ENCODE measurements at places on chromosomes 12 and 14.

- no peak for DNase-seq
Measured at GRCh38 chr12:47039079-47039478, 40.3 kb upstream of the PCED1B start.

GRCh38 chr14:101861464-101861863 lies 100.0 kb downstream of the PPP2R5C start:
- no peak for DNase-seq

DNA sequence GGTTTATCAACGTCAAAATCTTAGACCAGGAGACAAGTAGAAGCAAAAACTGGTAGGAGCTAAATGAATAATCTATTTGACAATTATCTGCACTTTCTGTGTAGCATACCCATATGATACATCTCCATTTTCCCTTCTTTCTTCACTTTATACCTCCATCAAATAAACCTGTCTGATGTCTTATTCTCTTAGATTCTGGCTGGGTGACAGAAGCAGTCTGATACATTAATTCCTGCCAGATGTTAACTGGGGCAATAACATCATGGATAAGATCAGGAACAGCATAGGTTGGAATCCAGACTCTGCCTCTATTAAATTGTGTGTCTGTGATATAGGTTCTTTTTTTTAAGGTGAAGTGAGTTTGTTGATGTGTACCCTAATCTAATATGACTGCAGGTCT lies 11.7 kb upstream of the RERG start:
- no peak for DNase-seq

GRCh38 chr14:34220921-34221320 lies 241.1 kb downstream of the SPTSSA start:
- no peak for DNase-seq

DNA sequence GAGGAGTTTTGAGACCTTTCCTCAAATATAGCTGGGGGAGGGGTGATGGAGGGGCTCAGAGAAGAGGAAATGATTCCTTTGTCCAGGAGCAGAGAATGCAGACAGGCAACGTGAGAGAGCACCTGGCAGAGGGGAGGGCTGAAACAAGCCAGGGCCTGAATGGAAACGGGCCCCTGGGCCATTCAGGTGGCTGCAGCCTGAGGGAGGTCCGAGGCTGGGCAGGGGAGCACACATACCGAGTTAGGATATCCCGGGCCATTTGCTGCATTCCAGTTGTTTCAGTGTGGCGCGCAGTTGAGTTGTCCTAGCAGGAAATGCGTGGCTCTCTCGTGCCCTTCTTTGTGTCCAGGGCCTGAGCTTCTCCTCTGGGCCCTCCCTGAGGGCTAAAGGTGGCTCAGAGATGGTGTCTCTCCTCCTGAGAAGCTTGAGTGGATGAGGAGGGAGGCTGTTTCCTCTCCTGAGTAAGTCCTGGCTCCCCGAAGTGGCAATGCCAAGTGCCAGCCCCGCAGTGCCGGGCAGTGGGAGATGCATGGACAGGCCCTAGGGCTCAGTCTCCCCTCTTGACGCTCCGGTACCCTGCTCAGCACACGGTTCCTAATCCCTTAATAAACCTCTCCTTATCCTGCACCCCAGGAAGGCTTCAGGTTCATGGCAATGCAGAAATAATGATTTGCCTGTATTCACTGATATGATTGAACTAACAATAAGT lies 85.5 kb upstream of the VRK1 start:
- DNase-seq = no peak

- DNase-seq = no peak
Measured at GRCh38 chr12:26805401-26805971, 27.5 kb downstream of the ITPR2 start.

- DNase-seq = no peak
Measured at GRCh38 chr14:21185491-21185890, 29.6 kb upstream of the OR5AU1 start.

- DNase-seq = no peak
Measured at GRCh38 chr14:36091096-36091495, 85.4 kb downstream of the PTCSC3 start.

GRCh38 chr12:53603804-53604203 lies 22.4 kb downstream of the ATF7 start:
- no peak for DNase-seq

GRCh38 chr14:96400495-96400894 lies 8.6 kb downstream of the AK7 start:
- no peak for DNase-seq

DNA sequence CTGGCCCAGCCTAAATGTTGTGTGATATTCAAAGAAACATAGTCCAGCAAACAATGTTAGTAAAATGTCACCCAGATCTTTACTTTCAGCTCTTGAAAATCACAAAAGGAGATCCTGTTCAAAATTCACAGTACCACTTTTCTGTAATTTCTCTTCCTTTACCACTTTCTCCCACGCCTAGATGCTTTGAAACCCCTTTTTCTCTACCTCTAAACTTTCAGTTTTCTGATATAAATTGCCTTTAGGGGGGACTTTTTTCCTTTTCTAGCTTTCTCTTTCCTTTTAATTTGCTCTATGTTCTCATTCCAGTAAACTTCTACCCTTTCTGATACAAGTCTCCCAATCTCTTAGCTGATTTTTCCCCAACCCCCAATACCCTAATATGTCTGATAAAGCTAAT lies 101.8 kb downstream of the LMO3 start:
- no peak for DNase-seq

DNA sequence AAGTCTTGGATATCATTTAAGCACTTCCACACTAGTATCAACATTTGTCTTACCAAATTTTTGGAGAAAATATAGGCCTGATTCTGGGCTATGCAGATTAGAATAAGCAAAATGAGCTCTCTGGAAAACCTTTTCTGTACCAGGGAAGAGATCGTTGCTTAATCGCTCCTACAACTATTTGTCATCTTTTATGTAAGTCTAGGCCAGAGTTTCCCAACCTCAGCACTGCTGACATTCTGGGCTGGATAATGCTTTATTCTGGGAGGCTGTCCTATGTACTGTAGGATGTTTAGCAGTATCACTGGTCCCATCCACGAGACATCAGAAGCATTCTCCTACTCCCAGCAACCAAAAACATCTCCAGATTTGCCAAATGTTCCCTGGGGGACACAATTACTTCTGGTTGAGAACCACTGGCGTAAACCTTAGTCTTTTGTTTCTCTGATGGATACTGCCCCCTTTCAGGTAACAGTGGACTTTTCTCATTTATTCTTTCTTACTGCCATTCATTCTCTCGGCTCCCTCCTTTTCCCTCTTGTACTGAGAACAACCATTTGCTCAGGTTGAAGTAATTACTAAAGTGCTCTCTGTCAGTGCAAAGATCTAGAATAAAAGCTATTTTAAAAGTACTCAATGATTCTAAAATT lies 316.9 kb upstream of the E2F7 start:
- DNase-seq = no peak

GRCh38 chr12:46386877-46387629 lies 14.5 kb upstream of the SLC38A2 start:
- no peak for DNase-seq

DNA sequence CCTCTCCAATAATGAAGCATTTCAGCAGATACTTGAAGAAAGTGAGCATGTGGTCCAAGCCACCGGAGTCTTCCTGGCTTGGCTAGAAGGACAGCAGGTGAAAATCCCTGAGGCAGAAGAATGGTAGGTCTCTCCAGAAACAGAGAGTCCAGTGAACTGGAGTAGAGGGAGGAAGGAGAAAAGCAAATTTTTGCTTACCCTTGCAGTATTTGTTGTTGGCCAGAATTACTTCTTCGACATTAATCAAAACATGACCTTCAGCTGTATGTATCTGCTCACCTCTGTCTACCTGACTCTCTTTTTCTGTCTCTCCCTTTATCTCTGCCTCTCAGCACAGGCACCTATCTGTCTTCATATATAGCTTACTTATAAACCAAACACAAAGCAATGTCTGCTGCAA lies 208.9 kb downstream of the SYT1 start:
- no peak for DNase-seq

DNA sequence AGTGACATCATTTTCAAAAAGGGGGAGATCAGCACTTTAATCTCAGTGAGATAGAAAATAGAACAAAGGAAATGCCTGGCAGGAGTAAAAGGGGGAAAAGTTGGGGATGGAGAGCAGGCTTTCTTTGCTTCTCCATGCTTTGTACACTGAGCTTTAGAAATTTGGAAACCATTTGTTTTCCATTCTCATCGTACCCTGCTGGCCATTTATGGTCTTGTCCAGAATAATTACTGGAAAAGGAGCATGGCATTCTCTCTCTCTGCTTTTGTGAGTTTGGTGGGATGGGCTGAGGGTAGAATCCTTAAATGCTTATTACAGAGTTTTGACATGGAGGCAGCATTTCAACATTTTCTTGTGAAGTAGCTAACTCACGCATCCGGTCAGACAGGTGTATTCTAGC lies 104.4 kb upstream of the FLRT2 start:
- DNase-seq = no peak

- DNase-seq = no peak
Measured at GRCh38 chr12:131106349-131106941, 152.7 kb downstream of the ADGRD1 start.

DNA sequence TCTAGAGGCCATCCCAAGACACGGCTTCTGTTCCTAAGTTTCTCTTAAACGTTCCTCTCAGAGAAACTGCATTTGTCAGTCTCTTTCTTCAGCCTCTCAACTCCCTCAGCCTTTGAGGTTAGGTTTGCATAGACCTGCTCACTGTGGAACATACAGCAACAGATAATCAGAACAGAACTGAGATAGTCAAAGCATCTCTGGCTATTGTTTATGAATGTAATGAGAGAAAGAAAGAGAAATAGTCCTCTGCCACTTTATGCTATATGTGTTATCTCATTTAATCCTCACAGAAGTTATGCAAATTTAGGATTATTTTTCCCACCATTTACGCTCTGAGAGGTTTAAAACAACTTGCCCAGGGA lies 190.6 kb downstream of the PHLDA1 start:
- no peak for DNase-seq

- no peak for DNase-seq
Measured at GRCh38 chr14:35337269-35338255, 45.4 kb downstream of the PSMA6 start.

DNA sequence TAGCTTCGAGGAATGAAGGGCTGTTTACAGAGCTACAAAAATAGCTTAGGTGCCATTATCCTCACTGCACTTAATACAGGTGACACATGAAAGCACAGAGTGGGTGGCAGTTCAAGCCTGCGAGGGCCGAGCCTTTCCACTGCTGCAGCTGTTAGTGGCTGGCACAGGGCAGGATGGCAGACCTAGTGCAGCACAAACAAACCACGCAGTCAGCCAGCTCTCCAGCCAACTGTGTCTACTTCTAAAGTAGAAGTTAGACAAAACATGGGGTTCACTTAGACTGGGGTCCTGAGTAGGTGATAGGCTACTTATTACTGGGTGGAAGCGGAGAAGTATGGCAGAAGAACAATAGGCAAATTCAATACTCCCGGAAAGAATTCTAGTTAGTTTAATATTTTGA lies 95.4 kb downstream of the DUSP16 start:
- peak; percentile 44 for DNase-seq

DNA sequence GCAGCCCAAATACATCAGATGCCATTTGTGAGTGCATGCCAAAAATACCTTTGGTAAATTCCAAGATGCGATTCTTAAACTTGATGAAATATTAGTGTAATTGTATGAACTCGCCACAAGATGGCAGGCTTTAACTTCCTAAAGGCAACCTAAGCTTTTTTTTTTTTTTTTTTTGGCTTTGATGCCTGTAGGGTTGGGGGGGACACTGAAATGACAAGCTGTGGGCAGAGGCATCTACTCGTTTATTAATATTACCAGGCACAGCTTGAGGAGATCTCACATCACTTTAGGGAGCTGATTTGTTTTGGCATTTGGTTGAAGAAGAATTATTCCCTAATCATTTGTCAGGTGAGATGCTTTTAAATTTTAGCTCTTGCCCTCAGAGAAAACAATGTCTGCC lies 126.7 kb upstream of the CCDC196 start:
- DNase-seq = peak; percentile 22

GRCh38 chr12:46174061-46174662 lies 94.7 kb downstream of the SLC38A1 start:
- no peak for DNase-seq

GRCh38 chr12:64110864-64111263 lies 111.2 kb downstream of the KICS2 start:
- no peak for DNase-seq

DNA sequence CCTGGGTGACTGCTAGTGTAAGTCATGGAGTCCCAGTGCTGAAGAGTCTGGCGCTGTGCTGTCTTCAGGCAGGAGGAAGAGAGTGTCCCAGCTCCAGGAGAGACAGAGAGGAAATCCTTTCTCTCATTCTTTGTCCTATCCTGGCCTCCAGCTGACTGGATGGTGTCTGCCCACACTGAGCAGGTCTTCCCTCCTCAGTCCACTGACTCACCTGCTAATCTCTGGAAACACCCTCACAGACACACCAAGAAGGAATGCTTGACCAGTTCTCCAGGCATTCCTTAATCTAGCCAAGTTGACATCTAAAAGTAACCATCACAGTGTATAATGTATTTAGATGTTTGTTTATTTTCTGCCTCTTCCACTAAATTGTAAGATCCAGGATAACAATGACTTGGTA lies 53.9 kb downstream of the EMP1 start:
- DNase-seq = no peak

DNA sequence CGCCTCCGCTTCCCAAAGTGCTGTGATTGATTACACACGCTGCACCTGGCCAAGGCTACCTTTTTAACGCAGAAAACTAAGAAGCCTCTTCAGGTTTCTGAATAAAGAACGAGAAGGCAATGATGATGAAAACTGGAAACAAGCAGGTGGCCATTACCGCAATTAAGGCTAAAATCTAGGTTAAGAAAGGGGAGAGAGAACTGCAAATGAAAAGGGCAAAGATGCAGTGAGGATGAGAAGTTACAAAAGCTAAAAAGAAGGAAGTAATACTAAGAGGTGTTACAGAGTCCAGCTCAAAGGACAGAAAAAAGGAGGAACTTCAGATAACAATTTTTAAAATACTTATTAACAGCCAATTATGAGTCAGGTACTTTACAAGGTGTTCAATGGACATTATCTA lies 79.7 kb downstream of the DUSP16 start:
- DNase-seq = no peak

DNA sequence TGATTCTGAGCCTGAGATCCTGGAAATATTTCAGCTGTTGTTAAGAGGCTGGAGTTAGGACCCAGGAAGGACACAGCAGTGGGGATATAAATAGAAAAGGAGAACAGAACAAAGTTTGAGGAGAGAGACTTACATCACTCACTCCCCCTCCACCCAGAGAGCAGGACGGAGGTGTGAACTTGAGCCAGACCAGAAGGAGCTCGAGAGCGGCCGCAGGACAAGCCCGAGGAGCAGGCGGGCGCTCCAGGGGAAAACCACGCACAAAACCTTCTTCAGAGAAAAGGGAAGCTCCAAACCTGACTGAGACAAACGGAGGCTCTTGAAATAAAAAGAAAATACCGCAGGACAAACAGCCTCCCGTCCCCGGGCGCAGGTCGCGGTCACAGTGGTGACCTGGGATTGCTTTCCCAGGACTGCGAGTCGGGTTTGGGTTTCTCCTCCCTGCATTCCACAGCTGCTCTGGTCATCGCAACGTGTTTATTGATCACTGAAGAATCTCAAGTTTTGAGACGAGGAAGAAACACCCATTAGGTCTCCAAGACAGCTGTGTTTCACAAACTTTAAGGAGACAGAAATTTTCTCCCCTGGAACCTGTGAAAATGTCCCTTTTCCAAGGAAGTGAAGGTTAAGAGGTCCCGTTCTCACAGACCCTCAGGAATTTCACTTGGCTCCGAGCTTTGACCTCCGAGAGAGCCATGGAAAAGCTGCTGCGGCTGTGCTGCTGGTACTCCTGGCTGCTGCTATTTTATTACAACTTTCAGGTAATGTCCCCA lies at the start of gene ADGRD1:
Gene ADGRD1, plus strand, starts transcription at position 137 of the 773 bp plus-strand sequence. Its CDS starts 559 bp downstream, at position 696.
- no peak for DNase-seq

GRCh38 chr12:13383379-13383778 lies 186.9 kb downstream of the EMP1 start:
- DNase-seq = no peak

- no peak for DNase-seq
Measured at GRCh38 chr12:119574255-119574654, 19.3 kb upstream of the TMEM233 start.

Measured in stimulated activated CD4-positive, alpha-beta T cell treated with anti-CD3 and anti-CD28 coated beads, Interleukin-4, amount 100 ng/mL, for 24 hours (primary cell).